Stimulated activated CD8-positive, alpha-beta memory T cell treated with anti-CD3 and anti-CD28 coated beads, Interleukin-2, amount 100 ng/mL, for 48 hours (primary cell): ENCODE measurements at places on chromosomes 13 and 19.

GRCh38 chr19:5245631-5246553 is 94.7 kb downstream of the PTPRS start:
- DNase-seq, result no peak

- DNase-seq, result no peak
Measured at GRCh38 chr13:78598116-78598781, 5.1 kb downstream of the POU4F1 start.

DNA sequence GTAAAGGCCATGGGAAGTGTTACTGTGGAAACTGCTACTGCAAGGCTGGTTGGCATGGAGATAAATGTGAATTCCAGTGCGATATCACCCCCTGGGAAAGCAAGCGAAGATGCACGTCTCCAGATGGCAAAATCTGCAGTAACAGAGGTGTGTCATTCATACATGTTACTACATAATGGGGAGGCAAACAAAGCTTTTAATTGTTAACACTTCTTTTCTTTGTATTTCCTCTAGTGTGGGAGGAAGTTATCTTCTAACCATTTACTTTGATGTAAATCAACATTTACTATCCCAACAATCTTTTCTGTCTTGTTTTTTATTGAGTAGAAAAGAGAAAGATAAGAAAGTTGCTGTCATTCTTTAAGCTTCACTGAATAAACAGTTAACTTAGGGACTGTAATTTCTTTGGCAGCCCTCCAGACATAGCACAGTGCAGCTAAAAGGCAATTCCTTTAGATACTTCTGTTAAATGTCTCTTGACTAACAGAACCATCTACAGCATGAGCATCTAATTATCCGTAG is 126.9 kb downstream of the ITGBL1 start:
- no peak for DNase-seq

DNA sequence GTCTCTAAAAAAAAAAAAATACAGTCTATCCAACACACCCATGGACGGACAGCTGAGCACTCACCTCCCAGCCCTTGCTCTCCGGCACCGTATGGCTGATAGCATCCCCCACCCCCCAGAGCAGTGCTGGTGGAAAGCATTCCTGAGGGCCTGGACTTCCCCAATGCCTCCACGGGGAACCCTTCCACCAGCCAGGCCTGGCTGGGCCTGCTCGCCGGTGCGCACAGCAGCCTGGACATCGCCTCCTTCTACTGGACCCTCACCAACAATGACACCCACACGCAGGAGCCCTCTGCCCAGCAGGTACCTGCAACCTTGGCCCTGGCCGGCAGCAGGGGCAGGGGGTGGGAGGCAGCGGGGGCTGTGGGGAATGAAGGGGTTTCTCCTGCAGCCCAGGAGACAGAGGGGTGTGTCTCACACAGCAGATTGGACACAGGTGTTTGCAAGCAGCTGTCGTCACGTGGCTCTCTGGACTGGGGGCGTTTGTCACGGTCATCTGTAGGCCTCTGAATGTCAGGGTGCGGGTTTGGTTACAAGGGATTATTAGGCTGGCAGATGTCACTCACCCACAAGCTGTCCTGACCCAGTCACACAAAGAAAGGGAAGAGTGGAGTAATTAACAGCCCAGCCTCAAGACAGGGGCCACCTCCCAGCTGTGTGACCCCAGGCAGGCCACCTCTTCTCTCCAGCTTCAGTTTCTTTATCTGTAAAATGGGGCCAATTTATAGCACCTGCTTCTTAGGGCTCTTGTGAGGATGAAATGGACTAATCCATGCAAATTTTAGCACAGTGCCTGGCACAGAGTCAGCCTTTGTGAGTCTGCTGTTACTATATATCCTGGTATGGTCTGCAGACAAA is 19.3 kb downstream of the PLD3 start:
- DNase-seq, result no peak

DNA sequence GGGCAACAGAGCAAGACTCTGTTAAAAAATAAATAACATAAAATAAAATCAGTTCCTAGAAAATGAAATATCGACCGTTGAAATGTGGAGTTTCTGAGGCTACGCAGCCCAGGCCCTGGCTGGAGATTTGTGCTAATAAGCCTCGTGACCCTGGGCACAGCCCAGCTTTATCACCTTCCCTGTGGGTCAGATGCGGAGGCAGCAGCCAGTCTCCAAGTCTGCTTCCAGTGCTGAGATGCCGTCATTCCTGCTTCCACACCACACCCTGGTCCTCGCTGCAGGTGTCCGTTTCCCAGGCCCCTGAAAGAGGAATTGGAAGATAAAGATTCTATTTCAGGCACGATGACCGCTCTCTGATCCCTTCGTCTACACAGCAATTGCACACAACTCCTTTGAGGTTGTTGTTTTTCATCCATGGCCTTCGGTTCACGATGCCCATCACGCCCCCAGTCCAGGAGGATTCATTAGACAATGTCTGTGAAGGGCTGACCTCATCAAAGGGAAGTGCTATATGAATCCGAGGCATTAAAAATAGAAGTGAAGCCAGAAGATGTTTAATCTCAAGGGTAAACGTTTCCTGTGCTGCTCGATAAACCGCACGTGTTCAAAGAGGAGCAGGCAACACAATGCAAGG is 48.3 kb upstream of the ATP11A start:
- no peak for DNase-seq

DNA sequence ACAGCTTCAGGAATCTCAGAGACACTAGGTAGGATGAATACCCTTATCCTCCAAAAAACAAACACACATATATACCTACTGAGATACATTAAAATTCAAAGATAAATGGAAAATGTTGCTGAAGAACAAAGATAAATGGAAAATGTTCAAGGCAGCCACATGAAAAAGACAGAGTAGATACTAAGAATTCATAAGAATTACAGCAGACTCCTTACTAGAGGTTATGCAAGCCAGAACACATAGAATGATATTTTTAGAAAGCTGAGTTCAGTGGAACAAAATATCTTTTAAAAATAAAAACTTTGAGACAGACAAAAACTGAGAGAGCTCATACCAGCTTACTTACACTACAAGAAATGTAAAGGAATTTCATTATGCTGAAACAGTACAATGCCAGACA is 35.6 kb downstream of the UCHL3 start:
- no peak for DNase-seq
